Omental fat pad (tissue), 4 donors: ENCODE measurements at places on chromosomes 2 and 18.

GRCh38 chr2:177298191-177298590 is 33.7 kb upstream of the NFE2L2 start:
- no peak for DNase-seq

GRCh38 chr2:39107156-39107555 is 13.7 kb downstream of the SOS1 start:
- DNase-seq = no peak

DNA sequence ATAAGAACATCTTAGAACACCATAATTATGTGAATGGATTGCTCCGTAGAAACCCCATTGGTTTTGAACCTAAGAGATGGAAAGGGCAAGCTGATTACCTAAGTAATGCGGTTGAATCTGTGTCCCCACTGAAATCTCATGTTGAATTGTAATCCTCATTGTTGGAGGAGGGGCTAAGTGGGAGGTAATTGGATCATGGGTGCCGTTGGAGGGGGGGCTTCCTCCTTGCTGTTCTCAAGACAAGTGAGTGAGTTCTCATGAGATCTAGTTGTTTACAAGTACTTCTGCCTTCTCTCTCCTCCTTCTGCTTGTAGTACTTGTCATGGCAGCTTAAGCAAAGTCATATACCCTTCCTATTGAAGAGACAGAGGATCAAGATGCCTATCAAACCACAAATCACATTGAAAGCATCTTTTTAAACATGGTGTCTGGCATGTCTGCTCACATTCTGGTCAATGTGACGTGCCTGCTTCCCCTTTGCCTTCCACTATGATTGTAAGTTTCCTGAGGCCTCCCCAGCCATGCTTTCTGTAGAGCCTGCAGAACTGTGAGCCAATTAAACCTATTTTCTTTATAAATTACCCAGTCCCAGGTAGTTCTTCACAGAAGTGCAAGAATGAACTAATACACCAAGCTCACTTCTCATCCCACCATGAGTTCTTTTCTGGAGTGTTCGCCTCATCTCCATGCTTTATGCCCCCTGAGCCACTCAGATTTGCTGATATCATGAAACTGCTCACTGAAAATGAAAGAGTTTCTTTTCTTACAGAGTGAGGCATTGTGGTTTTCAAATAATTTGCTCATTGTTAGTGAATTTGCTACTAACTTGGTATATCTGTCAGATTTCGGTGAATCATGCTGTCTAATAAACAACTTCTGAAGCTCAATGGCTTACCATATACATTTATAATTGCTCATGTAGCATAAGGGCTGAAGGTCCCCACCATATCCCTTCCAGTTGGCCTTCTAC is 23.6 kb downstream of the KCNE4 start:
- DNase-seq = no peak

DNA sequence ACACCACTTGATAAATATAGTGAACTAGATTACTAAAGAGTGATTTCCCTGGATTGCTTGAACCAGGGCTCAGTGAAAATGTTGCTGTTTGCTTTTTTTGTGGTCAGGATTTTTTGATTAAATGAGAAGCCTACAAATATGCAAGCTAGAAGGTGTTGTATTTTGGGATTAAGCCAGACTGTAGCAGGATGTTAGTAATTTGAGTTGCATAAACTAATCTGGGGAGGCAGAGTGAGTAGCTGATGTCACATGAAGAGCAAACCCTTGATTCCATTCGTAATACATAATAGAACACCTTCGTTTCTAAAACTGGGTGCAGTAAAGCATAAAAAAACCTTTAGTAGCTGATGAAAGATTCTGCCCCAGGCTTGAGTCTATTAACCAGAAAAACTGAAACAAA is 32.0 kb downstream of the NEDD4L start:
- DNase-seq = no peak

DNA sequence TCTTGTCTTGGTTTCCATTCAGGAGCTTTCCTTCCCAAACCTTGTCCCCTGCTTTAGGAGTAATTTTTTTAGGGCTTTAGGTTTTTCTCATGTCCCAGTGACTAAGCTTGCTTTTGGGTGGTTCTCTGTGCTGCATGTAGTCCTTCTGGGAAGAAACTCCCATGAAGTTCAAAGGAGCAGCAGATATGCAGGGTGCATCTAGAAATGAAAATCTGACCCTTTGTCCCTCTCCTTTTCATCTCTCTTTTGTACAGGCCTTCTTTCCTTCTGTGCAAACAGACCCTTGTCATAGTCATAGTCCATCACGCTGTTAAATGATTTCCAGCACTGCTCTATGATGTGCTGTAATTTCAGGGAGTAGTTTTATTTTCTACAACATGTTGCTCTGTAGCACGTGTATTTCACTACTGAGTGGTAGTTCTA is 20.4 kb downstream of the FMNL2 start:
- no peak for DNase-seq

DNA sequence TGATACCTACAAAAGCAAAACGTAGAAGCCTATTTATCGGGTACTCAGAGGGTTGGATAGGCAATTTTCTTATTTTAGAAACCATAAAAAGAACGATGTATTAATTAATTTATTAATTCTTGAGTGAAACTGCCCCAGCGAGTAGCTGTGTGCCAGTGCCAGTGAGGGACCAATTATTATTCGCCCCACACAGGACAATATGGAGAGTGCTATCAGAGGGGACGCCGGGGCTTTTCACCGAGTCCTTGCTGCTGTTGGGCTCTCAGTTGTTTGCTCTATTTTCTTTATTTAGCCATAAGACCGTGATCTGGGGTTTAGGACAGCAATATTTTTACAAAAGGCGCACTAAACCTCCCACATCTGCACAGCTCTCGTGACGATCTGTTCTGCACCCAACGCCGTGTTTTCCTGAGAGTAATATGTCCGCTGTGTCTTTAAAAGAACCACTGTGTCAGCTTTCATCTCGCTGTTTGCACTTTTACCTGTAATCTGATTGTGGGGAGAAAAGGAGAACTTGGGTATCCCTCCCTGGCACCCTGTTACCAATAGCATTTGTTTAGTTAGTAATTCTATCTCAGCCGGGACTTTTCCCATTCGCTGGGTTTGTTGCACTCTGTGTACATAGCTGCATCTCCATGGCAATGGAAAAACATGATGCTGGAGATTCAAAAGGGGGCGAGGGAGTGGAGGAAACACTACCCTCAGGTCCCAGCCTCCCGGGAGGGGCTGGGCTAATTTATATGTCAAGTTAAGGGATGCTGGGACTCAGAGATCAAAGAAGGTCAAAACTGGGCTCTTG is 30.1 kb upstream of the ZNF516 start:
- no peak for DNase-seq
